Choroid plexus epithelial cell (primary cell): ENCODE measurements at places on chromosomes 13 and 19.

- DNase-seq = no peak
These were observed 19.8 kb downstream of the ZNF709 start for GRCh38 chr19:12464769-12465168.

DNA sequence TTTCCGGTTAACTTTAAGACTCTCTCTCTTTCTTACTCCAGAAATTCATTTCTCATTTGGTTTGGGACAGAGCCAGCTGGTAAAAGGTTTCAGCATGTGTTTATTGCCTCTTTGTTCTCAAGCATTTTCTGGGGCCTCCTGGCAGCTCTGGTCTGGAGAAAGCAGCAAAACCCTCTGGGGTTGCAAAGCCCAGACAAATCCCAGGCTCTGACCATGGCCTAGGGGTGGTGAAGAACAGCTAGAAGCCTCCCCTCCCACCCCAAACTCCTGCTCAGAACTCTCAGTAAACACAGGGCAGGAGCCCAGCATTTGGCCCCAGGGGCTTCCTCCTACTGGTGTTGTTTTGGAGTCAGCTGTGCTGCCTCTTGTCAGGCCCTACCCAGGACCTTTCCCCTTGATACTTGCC lies 124.2 kb upstream of the SERP2 start:
- peak; percentile 87 for DNase-seq

DNA sequence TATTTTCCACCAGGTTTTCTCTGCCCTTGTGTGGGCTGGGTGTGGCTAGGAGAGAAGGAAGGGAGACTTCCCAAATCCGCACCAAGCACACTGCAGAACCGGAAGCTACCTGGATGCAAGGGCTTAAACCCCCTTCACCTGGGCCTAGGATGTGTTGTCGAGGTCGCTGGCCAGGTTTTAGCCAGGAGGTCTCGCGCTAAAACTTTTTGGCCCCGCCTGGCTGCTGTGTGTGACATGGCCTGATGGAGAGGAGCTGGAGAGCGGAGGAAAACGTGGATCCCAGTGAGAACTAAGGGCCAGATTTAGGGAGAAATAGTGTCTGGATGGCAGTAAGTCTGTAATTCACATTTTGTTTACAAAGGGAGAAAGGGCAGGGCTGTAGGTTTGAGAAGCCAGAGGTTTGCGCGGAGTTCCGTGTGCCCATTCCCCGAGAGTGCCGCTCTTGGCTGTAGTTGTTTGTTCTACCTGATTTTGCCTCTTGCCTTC lies 3.1 kb upstream of the TSHZ3 start:
- DNase-seq = no peak

DNA sequence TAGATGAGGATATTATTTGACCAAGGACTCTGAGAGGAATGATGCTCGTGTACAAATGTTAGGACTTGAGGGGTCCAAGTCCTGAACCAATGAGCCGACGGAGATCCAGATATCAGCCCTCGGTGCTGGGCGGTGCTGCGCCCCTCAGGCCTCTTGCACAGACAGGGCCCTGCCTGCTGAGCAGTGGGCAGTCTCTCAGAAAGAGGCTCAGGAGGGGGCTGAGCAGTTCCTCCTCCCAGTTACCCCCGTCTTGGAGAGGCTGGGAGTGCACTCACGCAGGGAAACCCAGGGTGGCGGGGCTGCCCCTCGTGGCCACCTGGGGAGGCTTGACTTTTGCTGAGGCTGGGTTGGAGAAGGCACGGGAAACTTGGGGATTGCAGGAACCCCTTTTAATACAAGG lies 18.4 kb downstream of the TEX29 start:
- no peak for DNase-seq

GRCh38 chr13:111389621-111390521 lies 69.4 kb downstream of the TEX29 start:
- DNase-seq = no peak

DNA sequence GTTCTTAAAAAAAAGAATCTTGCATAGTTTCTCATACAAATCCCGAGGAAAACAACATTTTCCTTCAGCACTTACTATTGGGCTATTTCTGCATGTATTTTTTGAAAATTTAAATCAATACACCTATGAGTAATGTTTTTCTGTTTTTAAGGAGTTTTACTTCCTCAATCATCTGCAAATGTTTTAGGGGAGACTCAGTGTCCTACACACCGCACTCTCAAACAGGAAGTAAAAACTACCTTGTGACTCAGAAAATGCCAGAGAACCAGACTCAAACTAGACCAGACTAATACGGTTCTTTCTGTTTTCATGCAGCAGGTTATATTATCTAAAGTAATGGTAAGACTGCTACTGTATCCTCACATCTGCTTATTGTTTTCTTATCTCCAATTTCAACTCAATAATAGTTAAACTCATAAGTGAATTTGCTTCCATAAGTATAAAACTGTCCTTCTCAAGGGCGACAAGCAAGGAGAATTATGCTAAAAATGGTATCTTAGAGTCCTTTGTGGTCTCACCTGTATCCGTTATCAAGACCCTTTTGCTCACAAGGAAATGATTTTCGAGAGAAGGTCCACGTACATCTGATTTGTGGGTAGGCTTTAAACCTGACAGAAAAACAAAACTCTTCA lies 52.5 kb downstream of the FLT3 start:
- peak; percentile 41 for DNase-seq

DNA sequence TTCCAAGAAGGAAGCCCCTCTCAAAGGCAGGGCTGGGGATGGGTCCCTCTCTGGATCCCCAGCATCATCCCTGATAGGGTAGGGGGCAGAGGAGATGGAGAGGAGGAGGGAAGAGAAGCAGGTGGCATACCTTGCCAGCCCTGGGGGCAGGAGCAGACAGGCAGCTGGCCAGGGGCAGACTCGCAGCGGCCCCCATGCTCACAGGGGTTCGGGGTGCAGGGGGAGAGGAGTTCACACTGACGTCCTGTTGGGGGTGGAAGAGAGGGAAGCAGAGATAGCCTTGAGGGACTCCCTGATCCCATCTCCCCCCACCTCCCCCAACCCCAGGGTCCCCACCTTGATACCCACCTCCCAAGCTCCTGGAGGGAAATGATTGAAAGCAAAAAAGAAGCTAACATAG lies 16.0 kb downstream of the NOTCH3 start:
- no peak for DNase-seq

GRCh38 chr13:28671126-28671792 lies 12.3 kb downstream of the POMP start:
- no peak for DNase-seq

GRCh38 chr19:6700586-6701316 lies 19.7 kb downstream of the C3 start:
- DNase-seq = no peak

- DNase-seq = peak; percentile 38
These were observed 677 bp downstream of the TGDS start for GRCh38 chr13:94595001-94595949.

GRCh38 chr19:19057317-19057716 lies 6.5 kb upstream of the SLC25A42 start:
- no peak for DNase-seq

GRCh38 chr13:102970542-102970941 lies 95.7 kb downstream of the SLC10A2 start:
- no peak for DNase-seq

DNA sequence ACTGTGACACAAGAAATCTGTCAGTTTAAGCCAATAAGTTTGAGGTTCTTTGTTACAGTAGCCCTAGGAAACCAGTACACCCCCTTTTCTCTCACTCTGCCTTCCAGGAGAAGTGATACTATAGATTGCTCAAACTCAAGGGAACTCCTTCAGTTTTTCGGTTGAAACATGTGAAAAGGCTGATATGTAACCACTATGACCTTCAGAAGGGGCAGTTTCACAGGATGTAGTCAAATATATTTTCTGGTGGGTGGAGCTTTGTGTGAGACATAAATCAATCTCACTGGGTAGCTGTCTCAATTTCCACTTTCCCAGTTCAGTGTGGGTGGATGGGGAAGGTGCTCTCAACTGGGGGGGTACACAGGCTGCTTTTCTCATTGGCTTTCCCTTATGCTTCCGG lies 41.7 kb downstream of the HTR2A start:
- no peak for DNase-seq

GRCh38 chr19:30289336-30289735 lies 82.8 kb upstream of the ZNF536 start:
- no peak for DNase-seq

DNA sequence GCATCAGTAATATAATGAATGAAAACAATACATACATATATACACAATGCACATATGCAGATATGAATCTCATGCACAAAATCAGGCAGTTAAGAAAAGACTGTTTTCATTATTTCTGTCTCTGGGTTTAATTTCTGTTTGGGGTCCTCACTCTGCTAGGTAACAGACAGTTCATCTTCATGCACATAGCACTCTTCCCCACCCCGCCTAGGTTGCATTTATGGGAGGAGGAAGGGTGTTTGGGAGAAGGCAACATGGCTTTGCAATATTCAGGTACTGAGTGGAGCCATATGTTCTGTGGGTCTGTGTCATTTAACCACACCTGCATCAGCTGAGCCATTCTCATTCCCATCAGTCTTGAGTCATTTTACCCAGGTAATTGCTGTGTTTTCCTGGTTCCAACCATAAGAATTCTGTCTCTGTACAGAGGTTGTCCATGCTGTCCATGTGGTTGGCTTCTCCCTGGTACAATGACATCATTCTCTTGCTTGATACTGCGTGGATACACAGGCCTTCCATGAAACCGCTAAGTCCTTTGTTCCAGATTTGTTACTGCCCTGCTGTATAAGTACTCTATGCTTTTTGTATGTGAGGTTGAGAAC lies 45.3 kb downstream of the RFC3 start:
- DNase-seq = no peak

DNA sequence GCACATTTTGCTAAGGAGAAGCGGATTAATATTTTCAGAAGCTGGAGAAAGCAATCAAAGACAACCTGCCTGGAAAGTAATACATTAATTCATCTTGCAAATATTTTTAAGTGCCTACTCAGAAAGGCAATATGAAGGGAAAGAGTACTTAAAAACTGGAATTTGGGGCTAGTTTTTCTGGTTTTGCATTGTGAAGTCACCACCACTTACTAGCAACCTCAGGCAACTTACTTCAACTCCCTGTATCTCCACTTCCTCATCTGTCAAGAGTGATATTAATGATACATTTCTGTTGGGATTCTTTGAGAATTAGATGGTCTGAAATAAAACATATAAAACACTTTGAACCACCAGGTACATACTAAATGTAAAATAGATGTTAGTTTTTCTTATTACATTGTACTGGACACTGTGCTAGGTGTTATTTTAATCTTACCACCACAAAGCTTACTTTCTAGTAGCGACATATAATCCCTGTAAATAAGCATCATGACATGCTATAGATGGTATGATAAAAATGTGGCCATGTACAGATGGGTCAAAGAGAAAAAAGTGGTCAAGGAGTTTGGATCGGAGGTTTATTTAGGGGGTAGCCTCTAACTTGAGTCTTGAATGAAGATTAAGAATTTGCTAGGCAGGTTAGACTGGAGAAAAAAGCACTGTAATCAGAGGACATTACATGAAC lies 101.2 kb downstream of the SPRY2 start:
- peak; percentile 37 for DNase-seq

- DNase-seq = no peak
These were observed 3.6 kb upstream of the MIER2 start for GRCh38 chr19:347946-348861.

GRCh38 chr13:102035969-102036368 lies 365.9 kb downstream of the FGF14 start:
- DNase-seq = no peak

- no peak for DNase-seq
These were observed 238.5 kb downstream of the FGF9 start for GRCh38 chr13:21909331-21909730.

DNA sequence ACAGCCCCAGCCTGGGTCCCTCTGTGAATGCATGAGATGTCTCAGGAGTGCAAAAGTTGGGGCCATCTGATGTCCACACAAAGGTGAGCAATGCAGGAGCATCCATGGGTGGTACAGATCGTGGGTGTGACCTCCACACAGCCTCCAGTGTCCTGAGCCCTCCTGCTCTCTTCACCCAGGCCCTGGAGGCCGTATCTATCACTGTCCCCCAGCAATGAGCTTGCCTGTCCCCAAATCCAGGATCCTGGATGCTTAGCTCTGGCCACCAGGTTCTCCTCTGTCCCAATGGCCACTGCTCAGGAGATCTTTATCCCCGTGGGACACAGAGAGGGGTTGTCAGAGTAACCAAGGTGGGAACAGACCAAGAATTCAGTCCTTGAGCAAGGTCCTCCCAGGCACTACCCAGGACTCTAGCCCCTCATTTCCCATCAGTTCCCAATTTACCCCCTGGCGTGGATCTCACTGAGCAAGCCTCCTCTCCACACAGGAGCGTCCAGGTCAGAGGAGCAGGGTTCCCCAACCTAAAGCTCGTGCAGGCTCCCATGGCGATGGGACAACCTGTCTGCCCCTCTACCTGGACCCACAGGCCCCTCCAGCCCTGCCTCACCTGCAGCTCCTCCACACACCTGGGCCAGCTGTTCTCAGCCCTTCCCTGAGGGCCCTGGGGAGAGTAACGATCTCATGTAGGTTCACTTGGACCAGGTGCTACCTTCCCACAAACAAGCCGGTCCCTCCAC lies 11.3 kb downstream of the CEACAM21 start:
- DNase-seq = no peak

DNA sequence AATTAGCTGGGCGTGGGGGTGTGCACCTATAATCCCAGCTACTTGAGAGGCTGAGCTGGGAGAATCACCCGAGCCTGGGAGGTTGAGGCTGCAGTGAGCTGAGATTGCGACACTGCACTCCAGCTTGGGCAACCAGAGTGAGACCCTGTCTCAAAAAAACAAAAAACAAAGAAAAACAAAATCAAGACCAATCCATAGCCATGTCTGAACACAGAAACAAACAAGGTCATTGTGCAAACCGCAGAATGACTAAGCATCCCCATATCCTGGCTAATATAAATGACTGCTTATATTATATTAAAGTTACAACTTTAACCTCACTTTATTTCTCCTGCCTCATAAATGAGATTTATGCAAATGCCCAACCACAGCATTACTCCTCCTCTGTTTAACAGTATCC lies 2.3 kb upstream of the LYPD3 start:
- peak; percentile 74 for DNase-seq

DNA sequence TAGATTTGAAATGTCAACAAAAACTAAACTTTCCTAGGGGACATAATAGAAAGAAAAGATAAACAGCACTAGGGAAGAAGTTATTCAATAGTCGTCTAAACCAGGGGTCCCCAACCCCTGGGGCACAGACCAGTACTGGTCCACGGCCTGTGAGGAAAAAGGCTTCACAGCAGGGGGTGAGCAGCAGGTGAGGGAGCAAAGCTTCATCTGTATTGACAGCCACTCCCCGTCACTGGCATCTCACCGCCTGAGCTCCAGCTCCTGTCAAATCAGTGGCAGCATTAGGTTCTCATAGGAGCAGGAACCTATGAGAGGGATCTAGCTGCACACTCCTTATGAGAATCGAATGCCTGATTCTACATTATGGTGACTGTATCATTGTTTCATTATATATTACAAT lies 382.7 kb downstream of the MYO16 start:
- DNase-seq = no peak
